COLO829 (cell line): ENCODE measurements at places on chromosomes 5 and 9.

- DNase-seq, result no peak
These were observed 126.9 kb downstream of the PDE4D start for GRCh38 chr5:59766427-59767210.

DNA sequence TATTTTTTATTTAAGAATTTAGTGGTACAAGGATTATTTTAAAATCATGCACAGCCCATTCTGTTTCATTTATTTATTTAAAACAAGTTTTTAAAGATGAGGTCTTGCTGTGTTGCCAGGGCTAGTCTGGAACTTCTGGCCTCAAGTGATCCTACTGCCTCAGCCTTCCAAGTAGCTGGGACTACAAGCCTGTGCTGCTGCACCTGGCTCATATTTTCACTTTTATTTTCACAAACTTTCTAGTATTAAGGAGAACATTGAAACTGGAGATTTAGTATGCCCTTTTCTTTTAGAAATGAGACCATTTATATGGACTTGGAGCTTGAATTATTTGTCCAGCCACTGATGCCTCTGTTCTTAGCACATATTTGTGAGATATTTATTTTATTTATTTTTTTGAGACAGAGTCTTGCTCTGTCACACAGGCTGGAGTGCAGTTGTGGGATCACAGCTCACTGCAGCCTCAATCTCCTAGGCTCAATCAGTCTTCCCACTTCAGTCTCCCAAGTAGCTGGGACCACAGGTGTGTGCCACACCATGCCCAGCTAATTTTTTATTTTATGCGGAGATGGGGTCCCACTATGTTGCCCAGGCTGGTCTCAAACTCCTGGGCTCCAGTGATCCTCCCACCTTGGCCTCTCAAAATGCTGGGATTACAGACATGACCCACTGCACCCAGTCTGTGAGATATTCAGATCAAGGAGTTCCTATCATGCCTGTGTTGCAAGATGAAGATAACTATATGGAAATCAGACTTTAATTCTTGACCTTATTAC, 7.4 kb downstream of the DMXL1 start:
- no peak for DNase-seq

GRCh38 chr5:87398981-87399614, 13.6 kb downstream of the CCNH start:
- DNase-seq, result no peak

DNA sequence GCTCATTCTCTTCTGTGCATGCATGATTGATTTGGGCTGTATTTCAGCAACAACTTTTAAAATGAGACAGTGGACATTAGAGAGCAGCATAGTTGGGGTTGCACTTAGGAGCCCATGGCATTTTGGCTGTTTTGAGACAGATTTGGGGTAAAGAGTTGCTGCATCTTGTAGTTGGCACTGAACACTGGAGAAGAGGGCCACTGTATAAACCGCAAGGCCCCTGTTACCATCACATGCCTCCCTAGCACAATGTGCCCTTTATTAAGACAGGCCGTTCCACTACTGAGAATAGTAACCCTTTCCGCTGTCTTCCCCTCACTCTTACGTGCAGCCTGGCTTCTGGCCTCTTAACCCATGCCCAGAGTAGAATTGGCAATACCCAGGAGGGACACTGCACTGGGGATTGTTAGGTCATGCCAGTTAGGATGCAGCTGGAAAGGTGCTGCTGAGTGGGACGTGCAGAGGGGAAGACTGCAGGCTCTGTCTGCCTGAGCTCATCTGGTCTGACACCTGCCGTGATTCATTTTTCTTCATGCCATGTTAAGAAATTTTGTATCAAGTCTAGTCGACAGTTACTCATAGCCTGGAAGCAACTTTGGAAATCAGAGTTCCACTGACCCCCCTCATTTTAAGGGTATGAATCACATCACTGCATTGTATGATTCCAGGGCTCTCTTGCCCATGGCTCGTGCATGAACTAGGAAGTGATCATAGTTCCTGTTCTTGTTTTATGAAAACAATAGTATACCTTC, 146.9 kb upstream of the DMRT1 start:
- DNase-seq, result peak; percentile 48

DNA sequence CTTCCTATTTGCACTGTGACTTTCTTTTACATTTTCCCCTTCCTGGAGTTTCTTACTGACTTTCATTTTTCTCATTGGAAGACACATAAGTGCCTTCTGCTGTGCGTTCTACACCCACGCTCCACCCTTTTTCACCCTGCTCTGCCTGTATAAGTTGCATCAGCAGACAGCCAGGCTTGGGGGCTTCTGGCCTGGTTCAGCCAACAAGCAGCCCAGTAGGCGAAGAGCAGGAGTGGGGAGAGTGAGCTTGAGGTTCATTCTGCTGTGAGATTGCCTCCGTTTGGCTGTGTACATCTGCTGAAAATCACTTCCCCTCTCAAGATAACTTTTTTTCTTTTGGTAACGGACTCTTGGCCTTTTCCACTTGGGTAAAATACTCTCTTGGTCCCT, 38.4 kb downstream of the RASGRF2 start:
- DNase-seq, result no peak

DNA sequence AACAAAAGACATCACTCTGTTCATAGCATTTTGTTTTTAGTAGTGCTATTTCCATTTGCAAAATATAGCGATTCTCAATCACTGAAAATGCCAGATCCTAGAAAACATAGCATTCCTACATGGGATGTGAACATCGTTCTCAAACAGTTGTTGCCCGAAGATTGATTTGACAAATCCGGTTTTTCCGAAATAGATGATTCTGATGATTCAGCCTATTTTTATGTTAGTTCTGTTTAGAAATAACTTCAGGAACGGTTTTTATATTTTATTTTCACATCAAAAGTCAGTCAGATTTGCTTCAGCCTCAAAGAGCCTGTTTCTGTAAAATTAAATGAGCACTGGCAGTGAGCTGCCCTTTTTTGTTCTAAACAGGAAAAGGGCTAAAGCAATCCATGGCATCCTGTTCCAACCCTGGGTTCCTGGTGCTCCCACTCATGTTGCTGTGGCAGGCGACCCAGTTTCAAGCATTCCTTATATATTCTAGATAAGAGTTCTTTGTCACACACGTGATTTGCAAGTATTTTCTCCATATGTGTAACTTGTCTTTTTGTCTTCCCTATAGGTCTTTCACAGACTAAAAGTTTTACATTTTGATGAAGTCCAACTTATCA, 14.2 kb upstream of the PSIP1 start:
- no peak for DNase-seq
